ENCODE measurements at places on chromosomes 2 and 18.

DNA sequence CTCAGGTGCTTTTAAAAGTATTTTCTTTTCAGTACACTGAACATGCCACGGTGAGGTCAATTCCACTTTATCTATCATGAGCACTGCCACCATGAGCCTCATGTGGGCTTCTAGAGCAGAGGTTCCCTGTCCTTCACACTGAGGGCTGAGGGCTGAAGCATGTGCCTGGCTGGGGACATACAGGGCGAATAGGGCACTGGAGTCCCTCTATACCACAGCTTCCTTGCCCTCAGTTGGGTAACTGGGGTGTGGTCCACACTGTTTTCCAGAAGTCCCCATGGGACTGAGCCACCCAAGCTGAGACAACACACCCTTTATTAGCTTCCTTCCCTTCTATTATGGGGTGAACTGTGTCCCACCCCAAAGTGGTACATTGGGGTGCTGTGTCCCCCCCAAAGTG, 172.2 kb upstream of the ID2 start:
- DNase-seq: no peak

- DNase-seq: peak; percentile 21
Measured at GRCh38 chr2:134272806-134273205, 18.9 kb downstream of the MGAT5 start.

DNA sequence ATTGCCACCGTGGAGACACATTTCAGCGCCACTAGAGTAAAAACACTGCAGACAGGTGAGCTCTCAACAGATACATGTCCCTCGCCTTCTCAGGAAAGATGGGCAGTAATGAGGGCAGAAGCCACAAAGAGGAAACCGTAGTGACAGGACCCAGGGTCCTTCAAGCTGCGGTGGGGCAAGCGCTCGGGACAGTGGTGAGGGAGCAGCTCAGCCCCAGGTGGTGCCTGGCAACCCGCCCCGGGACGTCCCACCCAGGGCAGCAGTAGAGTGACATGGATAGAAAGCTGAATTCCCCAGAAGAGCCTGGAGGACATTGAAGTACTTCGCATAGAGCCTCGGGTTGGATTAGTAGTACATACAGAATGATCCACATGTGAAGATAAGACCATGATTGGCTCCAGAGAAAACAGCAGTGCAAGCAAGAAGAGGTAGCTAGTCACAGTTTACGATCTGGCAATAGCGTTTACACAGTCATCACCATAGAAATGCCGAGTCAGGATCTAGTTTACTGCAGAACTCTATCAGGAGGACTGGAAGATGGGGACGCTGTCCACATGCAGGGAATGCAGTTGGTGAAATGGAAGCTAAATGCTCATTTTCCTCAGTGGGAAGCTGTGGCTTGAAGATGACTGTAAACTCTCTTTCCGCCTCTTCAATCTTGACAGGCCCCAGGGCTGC, 37.4 kb upstream of the ALPP start:
- DNase-seq: no peak

DNA sequence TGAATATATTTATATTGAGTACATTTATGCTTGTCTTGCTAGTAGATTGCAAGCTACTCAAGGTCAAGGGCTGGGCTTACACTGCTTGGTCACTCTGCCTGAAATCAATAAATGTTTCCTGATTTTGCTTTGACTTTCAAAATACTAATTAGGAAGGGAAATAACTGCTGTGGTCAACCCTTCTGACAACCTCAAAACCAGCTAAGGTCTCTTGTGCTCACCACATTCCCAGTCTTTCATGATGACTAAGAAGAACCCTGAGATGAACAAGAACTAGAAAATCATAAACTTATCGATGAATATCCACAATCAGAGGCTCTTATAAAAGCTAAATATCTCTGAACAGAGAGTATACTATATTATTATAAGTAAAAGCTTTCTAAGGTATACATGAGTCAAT, 33.3 kb downstream of the ABCB11 start:
- no peak for DNase-seq

DNA sequence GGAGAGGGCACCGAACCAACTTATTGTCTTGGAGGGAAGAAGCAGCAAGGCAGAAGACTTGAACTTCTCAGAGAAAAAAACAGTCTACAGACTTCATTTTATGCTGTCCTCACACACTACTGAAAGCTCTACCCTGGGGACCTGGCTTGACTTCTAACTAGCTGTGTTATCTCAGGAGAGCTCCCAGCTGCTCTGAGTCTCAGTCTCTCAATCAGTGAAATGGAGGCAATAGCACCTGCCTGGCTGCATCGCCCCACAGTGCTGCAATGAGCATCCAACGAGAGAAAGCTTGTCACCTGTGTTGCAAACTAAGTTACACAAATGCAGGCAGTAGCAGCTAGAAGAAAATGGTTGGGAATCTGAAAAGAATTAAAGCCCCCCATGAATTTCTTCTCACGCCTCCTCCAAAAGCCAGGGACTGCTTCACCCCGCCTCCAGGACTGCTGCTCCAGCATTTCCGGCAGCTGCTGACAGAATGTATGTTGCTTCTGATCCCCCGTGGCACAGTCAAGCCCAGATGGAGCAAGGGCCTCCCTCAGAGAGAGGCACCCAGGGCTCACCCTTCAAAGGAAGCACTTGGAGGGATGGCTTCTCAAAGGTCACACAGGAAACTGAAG, 116.3 kb downstream of the BCL11A start:
- DNase-seq: no peak

DNA sequence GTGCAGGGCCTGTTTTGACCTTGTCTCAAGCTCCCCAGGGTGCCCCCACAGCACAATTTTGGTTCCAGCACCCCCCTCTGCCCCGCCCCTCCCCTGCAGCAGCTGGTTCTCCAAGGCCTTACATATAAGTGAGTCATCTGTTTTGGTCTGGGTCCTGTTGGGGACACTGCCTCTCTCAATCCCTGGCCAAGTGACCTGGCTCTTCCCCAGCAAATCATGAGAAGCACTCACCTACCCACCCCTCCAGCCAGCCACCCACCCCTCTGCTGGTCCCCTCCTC, 90.5 kb downstream of the INHBB start:
- no peak for DNase-seq

GRCh38 chr2:37916512-37917082, 8.5 kb upstream of the RMDN2 start:
- no peak for DNase-seq

GRCh38 chr2:40666398-40666797, 214.5 kb upstream of the SLC8A1 start:
- DNase-seq: no peak

DNA sequence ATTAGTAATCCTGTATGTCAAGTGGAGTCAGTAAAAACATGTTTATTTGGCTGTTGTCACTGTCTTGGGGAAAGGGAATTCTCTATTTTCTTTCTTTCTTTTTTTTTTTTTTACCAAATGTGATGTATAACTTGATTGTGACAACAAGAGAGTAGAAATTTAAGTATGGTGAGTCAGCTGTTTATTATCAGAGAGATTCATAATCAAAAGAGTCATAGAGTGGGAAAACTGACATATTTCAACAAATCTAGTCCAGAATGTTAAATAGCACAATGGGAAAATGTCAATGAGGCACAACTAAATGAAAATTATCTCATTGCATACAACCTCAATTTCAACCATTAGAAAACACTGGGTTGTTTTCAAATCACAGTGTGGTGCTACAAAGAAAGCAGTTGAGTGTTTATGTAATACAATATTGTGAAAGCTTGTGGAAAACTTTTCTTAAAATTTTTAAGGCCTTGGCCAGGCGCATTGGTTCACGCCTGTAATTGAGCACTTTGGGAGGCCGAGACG, 111.9 kb upstream of the DTNA start:
- no peak for DNase-seq

DNA sequence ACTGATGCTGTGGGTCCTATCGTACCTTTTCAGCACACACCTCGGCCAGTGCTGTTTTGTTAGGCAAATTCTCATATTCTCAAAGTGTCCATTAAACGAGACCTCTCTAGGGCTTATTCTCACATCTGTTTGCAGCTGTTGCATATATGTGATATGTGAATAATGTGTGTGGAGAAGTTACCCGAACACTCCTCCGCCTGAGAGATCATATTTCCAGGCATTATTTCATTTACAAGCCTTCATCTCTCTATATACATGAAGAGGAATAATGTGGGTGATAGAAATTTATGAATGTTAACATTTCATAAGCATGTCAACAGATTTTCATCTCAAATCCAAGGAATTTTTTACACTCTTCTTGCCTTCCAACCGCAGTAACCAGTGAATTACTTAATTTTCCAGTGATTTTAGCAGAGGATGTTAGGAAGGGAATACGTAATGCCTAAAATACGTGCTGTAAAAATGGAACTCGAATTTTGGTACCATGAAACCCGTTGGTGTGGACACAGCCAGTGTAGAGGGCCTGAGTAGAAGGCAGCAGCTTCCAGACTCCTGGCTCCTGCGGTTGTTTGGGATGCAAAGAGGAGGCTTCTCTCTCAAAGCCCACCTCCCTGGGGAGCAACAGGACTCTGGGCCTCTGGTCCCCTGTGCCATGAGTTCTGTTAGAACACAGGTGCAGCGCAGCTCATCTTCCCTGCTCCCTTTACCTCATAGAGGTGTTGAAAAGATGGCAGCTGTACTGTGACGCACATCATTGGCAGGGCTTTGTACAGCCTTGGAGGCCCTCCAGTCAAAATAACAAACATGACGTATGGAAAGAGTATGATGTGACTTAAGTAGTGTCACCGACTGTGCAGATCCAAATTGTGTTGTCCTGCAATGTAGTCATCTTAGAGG, 280.1 kb downstream of the NEDD4L start:
- no peak for DNase-seq

DNA sequence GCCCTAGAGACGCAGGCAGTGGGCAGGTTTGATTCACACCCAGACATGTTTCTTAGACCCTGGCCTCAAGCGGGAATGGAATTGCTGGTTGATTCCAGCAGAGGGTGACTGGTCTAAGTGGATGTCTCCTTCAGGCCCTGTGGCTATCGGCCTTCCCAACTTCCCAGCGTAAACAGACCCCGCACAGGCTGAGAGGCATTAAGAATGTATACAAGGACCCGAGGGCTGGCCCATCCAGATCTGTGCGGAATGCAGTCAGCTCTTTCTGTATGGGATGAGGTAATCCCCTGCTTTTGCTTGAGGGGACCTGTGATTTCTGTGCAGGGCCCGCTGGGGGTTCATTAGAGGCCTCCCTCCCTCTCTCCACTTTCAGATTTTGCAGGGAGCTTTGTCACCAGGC, 6.5 kb downstream of the ACKR3 start:
- DNase-seq: no peak

DNA sequence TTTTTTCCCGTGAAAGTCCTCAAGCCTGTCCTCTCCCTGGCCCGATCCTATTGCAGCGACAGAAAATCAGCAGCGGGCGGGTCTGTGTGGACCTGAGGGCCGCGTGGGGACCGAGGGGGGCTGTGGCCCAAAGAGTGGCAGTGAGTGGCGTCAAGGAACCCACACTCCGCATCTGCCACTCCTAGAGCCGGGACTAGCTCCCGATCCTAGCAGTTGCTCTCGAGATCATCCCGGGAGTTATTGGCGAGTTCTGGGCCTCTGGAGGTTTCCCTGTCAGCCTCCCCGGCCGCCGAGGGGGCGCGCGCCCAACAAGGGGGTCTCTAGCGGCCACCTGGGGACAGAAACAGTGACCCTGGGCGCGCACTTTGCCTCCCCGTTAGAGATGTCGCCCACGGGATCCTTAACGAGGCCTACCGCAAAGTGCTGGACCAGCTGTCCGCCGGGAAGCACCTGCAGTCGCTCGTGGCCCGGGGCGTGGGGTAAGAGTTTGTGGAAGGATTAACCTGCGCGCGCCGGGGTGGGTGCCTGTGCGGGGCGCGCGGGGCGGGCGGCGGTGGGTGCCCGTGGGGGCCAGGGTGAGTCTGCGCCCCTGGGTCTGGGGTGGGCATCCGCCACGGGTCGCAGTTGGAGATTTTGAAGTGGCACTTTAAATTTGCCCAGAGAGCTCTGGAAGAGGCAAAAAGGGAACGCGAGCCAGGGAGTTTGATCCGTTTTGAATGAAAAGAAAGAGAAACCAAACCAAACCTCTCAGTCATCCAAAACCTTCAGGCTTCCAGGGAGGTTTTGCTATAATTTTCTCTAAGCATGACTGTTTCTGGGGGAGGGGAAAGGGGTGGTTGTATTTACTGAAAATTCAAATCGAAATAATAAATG, 3.5 kb downstream of the ADCYAP1 start:
- DNase-seq: peak; percentile 20

- no peak for DNase-seq
Measured at GRCh38 chr2:168445960-168446359, 10.1 kb upstream of the CERS6 start.

GRCh38 chr2:30180226-30180625, 33.4 kb downstream of the YPEL5 start:
- DNase-seq: no peak

GRCh38 chr2:32652555-32653209, 24.8 kb downstream of the TTC27 start:
- no peak for DNase-seq

- DNase-seq: no peak
Measured at GRCh38 chr18:23291456-23292205, 156.3 kb downstream of the CABLES1 start.

DNA sequence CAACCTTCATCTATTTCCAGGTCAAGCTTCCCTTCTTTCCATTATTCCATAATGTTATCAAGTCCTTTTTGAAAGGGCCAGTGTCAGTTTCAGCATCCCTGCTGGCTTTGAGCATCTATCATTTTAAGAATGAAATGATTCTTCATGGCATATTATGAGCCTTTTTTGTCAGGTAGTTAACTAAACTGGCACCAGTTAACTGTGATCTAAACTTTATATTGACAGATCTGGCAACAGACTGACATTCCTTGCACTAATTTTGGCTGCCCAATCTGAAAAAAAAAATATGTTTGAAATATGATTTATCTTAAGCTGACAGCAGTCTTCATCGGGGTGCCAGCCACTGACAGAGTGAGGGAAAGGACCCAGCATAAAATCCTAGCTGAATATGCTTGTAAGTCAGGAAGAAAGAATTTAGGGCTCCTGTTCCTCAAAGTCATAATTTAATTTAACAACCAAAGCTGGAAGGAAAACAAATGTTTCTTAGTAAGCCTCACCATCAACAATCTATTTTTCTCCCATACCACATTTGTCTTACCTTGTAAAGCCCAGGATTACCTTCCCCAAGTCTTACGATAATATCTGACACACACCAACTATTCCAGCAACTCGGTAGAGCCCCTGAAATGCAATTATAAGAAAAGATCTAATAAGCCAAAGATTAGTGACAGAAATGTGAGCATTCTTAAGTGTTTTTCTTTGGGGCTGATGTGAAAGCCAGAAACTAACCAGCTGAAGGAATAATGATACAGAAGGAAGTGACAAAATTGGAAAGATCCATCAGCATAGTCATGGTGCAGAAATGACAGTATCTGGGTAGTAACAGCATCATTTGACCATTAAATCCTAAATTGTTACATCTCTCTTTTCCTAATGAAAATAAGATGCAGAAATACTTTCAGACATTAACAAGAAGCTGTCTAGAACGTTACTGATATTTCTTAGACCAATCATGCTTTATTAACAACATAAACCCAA, 228.1 kb downstream of the RBM43 start:
- peak; percentile 82 for DNase-seq

GRCh38 chr2:20560891-20561636, 89.8 kb downstream of the HS1BP3 start:
- DNase-seq: no peak

DNA sequence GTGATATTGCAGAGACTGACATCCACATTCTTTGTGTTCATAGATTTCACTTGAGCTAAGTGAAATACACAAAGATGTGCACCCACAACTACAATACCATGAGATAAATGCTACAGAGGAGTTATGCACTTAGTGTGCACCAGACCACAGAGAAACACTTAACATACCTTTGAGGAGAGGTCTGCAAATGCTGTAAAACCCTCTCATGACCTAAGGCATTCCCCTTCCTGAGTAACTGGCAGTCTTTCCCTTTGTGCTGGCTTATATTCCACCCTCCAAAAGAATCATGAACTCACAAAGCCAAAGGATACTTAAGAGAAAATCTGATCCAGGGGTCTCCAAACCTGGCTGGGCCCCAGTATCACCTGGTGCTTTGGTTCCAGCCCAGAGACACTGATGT, 16.2 kb downstream of the NXPH2 start:
- DNase-seq: no peak

Data from SK-N-DZ (cell line).